ENCODE measurements at places on chromosomes 7 and 10. TPM values are rescaled to one million over a fixed set of nuclear protein-coding genes. Genes with fewer than 3 reads are reported as not detected.

Gene GIMAP1
- not detected for total RNA-seq

Gene OR2A42
- total RNA-seq: 0.15 TPM

Gene HMX3
- total RNA-seq: not detected

Gene OR6V1
- total RNA-seq: not detected

Gene IGF2BP3
- total RNA-seq: 50.8 TPM

Gene CCDC201
- total RNA-seq: not detected

Gene RPEL1
- total RNA-seq: 0.25 TPM

Gene PKD2L1
- total RNA-seq: not detected

All from renal cortical epithelial cell (primary cell).